ENCODE measurements at places on chromosomes 16 and 17.

- DNase-seq, result no peak
Observed at GRCh38 chr17:79997011-79997660, 38.5 kb downstream of the TBC1D16 start.

DNA sequence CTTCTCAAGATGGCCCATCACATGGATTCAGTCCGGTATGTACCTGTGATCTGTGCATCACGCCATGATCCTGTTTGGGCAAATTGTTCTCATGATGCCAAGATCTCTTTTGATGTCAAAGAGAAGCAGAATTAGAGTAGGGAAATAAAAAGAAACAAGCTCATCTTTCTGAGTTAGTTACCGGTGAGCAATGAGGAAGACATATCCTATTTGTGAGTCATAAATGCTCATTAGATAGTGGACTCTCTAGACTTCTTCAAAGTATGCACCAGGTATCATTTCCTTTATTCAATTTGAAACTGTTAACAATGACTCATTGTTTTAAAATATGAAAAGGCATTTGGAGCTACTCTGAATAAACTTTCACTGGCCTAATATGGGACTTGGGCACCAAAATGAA is 8.0 kb upstream of the KRTAP4-12 start:
- no peak for DNase-seq

DNA sequence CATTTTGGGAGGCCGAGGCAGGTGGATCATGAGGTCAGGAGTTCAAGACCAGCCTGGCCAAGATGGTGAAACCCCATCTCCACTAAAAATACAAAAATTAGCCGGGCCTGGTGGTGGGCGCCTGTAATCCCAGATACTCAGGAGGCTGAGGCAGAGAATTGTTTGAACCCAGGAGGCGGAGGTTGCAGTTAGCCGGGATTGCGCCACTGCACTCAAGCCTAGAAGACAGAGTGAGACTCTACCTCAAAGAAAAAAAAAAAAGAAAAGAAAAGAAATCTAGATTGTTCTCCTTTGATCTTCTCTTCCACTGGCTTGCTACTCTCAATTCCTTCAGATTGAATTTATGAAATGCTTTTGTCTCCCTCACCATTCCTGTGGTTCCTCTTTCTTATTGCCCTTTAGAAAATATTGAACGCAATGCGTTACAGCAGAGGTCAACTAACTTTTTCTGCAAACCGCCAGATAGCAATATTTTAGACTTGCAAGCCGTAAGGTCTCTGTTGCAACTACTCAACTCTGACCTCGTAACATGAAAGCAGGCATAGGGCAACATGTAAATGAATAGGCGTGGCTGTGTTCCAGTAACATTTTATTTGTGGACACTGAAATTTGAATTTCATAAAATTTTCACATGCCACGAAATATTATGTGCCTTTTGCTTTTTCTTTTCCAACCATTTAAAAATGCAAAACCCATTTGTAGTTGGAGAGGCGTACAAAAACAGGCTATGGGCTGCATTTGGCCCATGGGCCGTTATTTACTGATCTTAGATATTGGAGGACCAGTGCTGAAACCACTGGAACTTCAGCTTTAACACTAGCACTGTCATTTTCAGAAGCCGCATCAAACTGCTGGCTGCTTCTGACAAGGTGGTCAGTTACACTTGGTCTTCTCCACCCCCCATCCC is 24.8 kb downstream of the PITPNC1 start:
- DNase-seq, result no peak

- no peak for DNase-seq
Observed at GRCh38 chr17:18986541-18987229, 17.9 kb downstream of the FAM83G start.

GRCh38 chr16:66614161-66614802 is 9.8 kb downstream of the CMTM3 start:
- no peak for DNase-seq

DNA sequence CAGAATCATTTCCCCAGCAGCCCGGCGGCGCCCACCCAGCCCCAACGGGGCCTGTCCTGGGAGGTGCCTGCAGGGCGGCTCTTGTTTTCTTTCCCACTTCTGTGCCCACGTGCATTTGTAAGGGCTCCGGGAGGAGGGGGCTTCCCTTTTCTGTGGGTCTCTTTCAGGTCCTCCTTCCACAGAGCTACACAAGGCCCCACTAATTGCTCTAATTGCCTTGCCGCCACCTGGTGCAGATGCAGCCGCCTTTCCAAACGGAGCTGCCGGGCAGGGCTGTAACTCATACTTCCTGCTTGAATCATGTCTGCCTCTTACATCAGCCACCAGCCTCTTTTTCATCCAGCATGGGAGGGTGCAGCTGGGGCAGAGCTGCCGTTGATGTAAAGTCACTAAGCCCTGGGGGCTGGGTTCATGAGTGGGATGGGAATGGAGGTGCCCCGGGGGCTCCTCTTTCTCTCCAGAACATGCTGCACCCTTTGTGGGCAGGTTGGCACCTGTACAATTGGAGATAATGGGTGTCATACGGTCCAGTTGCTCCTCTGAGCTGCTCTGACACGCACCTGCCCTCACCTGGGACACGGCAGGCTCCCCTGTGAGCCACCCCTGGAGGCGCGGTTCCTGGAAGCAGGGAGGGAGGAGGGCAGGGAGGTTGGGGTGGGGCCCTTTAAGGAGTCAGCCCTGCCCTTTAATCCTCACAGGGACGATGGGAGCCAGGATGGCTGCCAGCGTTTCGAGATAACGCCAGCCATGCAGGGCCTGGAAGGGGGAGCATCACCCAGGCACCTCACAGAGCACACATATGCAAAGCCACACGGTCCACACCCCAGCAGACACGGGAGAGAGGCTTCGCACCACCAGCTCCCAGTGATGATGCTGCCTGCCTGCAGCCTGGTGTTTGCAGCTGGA is 41.1 kb upstream of the KLHDC4 start:
- no peak for DNase-seq

GRCh38 chr17:6011206-6011605 is 59.0 kb upstream of the WSCD1 start:
- DNase-seq, result no peak

GRCh38 chr17:4327606-4328005 is 38.9 kb downstream of the UBE2G1 start:
- no peak for DNase-seq

- no peak for DNase-seq
Observed at GRCh38 chr17:76131051-76131691, 9.9 kb downstream of the FOXJ1 start.
